ENCODE measurements at places on chromosomes 6 and 20.

DNA sequence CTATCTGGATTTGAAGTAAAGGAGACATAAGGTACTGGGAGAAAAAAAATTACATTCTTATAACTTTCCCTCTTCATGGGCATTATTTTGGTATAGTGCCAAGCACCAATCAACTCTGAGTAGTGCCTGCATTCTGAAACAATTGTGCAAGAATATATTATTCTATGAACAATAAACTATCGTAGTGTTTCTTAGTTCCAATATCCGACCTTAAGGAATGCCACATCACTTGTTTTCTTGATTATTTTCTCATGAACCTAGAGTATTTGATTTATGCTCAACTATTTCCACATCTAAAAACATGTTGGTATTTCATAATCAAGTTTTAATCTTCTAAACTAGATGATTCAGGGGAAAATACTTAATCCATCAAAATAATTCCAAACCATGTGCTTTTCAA is 294.4 kb upstream of the TBX18 start:
- DNase-seq, result no peak

DNA sequence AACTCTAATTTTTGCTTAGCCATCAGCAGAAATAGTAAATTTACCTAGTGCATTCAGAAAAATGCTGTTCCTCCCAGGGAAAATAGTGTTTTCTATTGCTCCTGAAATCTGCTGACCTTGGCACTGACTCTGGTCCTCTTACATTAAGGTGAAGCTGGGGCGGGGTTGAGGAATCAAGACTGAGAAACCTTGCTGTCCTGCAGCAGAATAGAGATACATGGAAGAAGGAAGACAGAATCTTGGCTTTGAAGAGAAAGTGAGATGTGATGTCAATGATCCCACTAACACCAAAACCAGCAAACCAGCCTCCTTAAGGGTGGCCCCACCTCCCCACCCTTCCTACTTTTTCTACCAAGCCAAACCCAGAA is 840 bp upstream of the LY86 start:
- DNase-seq, result no peak

DNA sequence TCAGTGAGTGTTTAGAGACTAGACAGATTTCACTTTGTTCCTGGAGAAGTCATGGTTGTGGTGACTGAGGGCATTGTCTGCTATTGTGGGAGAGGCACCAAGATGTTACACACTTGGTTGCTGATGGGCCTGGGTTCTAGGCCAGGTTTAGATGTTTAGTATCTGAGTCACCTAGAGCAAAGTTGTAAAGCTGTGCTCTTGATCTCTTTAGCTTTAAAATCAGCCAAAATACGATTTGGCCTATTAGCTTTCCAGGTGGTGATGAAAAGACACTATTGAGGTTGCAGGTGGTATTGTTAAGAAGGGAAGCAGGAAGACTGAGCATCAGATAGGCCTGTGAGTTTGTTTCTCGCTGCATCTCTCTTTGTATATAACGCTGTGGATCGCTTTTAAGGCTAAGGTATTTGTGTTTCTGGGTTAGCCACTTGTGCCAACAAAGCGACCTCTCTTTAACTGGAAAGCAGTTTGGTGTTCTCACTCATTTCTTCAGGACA is 48.6 kb downstream of the FOXO3 start:
- no peak for DNase-seq

DNA sequence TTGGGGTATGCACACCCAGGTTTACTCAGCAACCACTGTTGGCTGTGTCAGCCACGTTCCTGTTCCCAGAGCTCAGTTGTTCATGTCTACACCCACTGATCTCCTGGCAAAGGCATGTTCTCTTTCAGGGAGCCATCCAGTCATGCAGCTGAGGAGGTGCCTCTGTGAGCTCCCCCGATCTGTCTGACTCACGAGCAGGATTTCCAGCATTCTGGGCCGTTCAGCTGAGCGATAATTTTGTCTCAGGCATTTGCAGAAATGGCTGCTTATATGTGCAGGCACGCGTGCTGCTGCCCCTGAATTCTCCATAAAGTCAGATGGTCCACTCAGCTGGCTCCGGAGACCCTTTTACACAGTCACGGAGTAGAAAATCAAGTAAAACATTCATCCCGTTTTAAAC is 78.4 kb upstream of the IYD start:
- no peak for DNase-seq

DNA sequence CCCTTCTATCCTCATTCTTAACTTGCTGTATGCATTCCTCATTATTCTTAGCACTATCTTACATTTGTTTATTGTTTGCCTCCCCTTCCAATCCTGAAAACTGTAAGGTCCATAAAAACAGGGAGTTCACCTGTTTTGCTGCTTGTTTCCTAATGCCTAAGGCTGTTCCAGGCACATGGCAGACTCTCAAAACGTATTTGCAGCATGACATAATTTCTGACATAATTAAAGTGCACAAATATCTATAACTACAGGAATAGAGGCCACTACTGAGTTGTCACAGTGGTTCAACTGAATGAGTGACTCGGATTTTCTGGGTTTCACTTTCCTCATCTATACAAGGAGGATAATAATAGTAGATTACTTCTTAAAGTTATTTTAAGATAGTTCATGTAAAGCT is 83.0 kb downstream of the HFE start:
- DNase-seq, result no peak

DNA sequence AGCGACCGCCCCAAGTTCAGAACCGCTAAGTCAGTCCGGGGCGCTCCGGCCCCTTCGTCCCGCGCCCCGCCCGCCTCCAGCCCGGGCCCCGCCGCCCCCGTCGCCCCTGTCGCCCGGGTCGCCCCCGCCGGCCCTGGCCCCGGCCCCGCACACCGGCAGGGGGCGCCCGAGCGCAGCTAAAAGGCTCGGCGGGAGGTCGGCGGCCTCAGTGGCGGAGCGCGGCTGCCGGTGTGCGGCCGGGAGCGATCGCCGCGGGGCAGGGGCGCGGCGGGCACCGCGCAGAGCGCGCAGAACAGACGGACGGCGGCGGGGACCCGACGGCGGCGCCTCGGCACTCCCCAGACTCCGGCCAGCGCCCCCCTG is at the start of gene FNDC1:
FNDC1 (plus strand) TSS at position 208 of the 363 bp plus-strand sequence. CDS start 197 bp downstream, outside the sequence.
- DNase-seq, result no peak

GRCh38 chr6:142167486-142167885 is 20.4 kb downstream of the VTA1 start:
- DNase-seq, result no peak

DNA sequence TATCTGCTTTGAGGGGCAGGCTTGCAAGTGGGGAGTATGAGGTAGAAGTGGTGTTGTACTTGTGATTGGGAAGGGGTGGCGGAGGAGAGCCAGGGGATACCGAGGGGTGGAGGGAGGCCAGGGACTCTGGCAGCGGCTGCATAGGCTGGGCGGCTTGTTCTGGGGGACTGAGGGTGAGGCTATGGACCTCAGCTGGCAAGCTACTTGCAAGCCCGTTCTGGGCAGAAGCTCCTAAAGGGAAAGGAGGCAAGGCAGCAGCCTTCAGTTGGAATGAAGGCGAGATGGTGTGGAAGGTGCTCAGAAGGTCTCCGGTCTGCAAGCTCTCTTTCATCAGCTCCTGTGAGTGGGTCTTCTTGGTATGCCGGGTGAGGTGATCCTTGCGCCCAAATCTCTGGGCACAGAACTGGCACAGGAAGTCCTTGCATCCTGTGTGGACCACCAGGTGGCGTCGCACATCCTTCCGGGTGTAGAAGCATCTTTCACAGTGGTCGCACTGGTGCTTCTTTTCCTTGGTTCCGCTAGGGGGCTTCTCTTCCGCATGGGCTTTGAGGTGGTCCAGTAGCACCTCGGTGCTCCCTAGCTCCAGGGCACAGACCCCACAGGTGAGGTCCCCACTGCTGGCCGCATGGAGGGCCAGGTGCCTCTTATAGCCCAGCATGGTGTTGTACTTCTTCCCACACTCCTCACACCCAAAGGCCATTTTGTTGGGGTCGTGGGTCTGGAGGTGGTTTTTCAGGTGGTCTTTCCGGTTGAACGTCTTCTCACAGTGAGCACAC is 66.0 kb downstream of the PLAGL1 start:
- no peak for DNase-seq

DNA sequence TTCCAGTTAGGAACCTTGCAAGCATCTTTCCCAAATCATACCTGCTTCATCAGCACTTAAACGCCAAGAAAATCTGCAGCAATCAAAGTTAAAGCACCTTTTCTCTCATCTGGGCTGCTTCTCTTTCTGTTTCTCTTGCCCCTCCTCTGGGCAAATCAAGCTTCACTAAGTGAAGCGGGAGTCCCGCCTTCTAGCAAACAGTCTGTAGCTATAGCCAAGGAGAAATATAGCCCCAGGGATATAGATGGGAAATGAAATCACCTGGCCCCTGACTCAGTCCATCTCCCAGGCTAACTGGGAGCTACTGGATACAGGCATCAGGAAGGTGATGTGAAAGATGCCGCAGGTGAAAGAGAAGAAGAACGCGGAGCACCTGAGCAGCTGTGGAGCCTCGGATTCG is 481.9 kb downstream of the C6orf118 start:
- DNase-seq, result no peak

GRCh38 chr6:21188505-21189223 is 404.9 kb upstream of the SOX4 start:
- DNase-seq, result no peak

GRCh38 chr20:1669304-1669703 is 11.7 kb upstream of the SIRPG start:
- no peak for DNase-seq

GRCh38 chr6:136747507-136747906 is 44.8 kb downstream of the MAP3K5 start:
- no peak for DNase-seq

DNA sequence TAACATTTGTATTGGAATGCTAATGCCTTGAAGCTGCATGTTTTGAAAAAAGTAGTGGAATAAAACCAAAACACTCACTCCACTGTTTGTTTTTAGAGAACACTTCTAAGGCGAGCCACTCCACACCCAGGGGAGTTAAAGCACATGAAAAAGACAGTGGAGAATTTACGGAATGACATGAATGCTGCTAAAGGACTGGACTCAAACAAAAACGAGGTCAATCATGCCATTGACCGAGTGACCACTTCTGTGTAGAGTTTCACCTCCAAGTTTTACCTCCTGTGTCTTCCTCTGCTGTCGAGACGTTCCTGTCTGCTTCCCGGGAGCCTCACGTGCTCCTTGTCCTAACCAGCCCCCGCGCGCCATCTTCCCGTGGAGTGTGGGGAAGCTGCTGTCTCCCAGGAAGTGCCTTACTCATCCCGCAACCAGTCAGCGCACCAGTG is 127.8 kb downstream of the LRRC1 start:
- no peak for DNase-seq

GRCh38 chr6:167826896-167827582 is at the start of gene AFDN:
AFDN (plus strand) TSS chr6:167826911; CDS start chr6:167827133, 222 bp downstream.
- no peak for DNase-seq

DNA sequence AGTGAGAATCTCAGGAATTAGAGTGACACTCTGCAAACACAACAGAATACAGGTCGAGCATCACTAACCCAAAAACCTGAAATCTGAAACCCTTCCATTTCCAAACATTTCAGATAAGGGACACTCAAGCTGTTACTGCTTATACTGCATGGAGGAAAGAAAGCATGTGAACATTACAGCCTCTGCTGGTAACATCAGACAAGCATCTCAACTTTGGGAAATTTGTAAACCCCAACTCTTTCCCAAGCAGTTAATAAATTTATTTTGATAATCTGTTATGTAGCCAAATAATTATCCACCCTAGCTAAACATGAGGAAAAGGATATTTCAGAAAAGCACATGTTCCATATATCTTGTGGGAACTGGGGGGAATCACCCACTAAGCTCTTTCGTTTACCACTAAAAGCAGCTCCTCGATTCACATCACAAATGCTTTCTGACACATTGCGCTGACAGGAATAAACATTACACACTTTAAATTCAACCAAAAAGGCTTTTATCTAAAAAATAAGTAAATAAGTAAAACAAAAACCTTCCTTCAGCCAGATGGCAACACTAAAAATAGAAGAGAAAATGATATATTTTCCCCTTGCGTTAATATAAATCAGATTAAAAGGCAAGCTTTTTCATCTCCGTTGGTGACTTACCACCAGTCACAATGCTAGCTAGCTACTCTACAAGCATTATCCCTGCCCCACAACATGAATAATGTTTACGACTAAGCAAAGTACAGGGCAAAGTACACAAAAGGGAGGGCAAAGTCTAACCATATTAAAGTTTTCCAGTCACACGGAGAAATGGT is 120.8 kb downstream of the MAP7 start:
- DNase-seq, result no peak

GRCh38 chr6:145374570-145374969 is 360.8 kb downstream of the EPM2A start:
- no peak for DNase-seq

DNA sequence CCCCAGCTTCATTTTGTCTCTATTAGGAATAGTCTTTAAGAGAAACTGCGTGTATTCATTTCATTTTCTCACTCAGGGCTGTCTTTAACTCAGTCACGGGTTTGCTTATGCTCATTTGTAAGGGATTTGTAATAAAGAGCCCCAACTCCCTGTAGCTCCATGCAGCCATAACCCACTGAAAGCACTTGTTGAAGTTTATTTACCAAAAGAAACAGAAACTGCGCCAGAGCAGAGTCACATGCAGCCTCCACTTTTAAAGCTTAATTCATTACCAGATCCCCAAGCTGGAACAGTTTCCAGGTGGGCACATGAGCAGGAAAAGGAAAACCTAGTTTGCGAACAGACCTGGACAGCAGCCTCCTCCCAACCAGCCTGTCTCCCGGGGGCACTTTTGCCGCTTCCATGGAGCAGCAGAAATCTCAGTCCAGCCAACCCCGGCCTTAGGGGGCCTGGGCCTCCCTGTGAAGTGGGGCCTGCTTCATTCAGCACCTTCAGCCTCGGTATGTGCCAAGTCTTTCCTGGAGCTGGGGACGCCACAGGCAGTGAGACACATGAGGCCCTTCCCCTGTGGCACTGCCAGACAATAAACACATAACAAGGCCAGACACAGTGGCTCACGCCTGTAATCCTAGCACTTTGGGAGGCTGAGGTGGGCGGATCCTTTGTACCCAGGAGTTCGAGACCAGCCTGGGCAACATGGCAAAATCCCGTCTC is 4.5 kb downstream of the BCAS4 start:
- DNase-seq, result no peak

GRCh38 chr20:62577490-62577836 is 64.8 kb upstream of the SLCO4A1 start:
- no peak for DNase-seq

DNA sequence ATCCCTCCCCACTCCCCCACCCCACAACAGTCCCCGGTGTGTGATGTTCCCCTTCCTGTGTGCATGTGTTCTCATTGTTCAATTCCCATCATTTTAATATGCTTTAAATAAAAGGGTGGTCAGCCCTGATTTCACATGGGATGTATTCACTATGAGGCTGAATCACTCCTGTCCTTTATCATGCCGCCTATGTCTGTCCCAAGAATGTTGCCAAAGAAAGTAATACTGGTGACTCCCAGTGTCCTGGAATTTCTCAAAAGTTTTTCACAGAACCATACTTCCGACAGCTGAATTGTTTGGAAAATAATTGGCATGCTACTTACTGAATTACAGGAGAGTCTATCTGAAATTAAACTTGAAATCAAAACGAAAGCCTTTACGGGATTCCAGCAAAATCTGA is 217.7 kb downstream of the HAO1 start:
- no peak for DNase-seq

Data from thoracic aorta (tissue), 2 donors.